ENCODE measurements at places on chromosomes 3 and 15.

DNA sequence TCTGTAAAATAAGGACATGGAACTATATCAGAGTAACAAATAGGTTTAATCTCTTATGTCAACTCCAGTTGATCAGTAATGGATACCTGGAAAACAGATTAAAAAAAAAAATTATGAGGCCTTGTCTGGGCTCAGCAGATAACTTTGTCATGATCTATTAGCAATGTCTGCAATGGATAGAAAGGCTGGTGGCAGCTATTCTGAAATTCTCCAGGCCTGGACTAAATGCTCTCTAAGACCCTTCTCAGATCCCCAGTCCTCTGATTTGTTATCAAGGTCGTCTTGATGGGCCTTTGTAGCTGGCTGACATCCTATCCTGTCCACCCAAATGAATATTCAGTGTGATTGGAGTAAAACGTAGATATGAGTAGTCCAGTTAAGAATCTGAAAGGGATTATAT is 13.7 kb downstream of the LRTM1 start:
- DNase-seq: no peak

DNA sequence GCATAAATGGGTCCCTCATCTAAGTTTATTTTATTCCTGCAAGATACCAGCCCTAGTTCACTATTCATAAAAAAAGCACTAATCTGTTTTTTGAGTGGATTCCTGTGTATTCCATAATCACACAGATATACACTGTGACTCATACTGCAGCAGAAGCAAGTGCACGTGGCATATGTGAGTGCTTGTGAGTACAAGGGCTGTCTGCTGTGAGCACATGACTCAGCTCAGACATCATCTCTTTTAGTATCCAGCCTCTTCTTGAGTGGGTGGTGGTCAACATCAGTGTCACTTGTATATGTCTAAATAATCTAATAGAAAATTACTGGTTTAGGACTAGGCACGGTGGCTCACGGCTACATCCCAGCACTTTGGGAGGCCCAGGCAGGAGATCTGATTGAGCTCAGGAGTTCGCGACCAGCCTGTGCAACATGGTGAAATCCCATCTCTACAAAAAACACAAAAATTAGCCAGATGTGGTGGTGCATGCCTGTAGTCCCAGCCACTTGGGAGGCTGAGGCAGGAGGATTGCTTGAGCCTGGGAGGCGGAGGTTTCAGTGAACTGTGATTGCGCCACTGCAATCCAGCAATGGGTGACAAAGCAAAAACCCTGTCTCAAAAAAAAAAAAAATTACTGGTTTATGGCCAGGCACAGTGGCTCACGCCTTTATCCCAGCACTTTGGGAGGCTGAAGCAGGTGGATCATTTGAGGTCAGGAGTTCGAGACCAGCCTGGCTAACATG is 49.8 kb downstream of the NIPA2 start:
- DNase-seq: no peak

- no peak for DNase-seq
Observed at GRCh38 chr15:52506549-52506948, 22.1 kb downstream of the MYO5A start.

DNA sequence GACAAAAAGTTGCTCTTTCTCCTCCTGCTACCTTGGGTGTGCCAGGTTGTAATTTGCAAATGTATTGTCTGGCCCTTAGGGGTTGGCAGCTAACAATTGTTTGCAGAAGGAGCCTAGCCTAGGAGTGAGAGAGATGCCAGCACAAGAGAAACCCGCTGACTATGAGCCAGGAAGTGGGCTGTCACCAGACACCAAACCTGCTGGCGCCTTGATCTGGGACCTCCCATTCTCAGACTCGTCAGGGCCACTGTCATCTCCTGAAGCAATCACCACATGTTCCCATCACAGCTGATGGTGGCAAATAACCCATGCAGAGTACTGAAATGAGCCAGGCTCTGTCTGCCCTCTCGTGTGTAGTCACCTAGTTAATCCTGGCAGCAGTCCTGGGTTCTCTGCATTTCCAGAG is 406.4 kb upstream of the NPAP1 start:
- DNase-seq: no peak

- no peak for DNase-seq
Observed at GRCh38 chr15:28081594-28081993, 17.5 kb downstream of the OCA2 start.

DNA sequence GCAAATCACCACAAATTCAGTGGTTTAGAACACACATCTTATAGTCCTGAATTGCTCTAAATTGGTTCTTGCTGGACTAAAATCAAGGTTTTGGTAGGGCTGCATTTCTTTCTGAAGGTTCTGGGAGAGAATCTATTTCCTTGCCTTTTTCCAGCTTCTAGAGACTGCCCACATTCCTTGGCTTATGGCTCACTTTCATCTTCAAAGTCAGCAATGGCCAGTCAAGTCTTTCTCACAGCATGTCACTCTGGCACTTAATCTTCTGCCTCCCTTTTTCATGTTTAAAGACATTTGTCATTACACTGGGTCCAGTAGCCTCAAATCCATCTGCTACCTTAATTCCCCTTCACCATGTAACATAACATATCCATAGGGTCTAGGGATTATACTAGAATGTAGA is 149.0 kb downstream of the NEK10 start:
- DNase-seq: no peak

DNA sequence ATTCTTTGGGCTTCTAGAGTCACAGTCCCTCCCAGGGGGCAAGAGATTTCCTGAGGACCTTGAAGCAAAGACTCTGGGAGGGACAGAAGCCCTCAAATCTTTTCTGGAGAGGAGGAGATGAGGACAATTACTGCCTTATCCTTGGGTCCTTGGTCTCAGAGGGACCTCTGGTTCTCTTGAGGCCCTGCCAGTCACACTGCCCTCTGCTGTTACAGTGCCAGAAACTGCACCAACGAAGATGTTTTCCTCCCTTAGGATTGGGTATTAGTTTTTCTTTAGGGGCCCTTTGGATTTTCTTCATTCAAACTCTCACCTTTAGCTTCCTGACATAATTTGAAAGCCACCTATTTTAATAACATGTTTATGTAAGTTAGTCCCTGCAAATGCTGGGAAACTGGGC is 58.2 kb upstream of the SCN5A start:
- DNase-seq: no peak

GRCh38 chr15:52790941-52791751 is 1.0 kb upstream of the ONECUT1 start:
- DNase-seq: no peak

DNA sequence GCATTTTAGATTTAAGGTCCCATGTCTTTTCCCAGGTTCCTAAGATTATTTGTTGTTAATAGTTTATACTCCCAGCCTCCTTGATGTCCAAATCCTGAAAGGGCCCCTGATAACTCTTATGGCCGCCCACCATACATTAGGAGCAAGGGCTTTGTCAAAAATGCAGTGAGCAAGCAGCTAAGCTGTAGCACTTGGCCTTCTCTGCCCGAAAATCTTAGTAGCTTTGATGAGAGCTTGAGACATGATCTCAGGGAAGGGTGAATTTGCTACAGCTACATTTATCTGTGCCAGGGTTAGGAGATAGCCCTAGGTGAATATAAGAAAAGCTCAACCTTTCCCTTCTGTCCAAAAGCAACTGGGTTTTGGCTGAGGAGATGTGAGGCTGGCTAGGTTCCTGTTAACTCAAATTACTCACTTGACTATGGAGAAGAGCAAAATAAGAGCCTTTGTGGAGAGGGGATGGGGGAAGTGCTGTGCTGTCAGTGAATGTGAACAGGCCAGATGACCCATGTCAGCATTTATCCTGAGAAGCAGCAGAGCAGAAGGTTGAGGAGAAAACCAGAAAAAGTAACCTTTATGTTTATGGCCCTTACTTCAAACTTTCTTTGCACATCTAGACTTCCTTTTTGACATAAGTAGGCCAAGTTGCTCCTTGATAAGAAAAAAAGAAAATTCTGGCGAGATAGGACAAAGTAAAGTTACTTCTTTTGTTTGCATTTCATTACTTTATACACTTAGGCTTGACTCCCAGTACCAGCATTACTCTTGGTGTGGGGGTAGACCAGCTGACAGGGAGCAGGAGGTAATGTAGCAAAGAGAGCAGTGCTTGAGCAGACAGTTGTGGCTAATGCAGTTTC is 21.1 kb downstream of the MAPK6 start:
- DNase-seq: no peak

GRCh38 chr3:47485812-47486211 is 10.1 kb upstream of the SCAP start:
- no peak for DNase-seq

GRCh38 chr3:15958692-15959433 is 161.1 kb upstream of the ANKRD28 start:
- no peak for DNase-seq

DNA sequence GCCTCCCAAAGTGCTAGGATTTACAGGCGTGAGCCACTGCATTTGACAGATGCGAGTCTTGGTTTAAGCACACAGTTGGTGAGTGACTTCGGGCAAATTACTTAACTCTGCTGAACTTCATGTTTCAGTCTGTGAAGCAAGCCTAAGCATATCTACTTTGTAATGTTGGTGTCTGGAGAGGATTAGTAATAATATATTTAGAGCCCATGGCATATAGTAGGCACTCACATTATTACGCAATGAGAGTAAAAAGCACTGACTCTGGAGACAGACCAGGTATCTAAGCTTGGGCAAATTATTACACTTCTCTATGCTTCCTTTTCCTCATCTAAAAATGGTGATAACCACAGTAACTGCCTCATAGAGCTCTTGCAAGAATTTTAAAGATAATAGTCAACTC is 208.7 kb upstream of the P2RY1 start:
- no peak for DNase-seq

- no peak for DNase-seq
Observed at GRCh38 chr3:126113733-126114442, 30.0 kb upstream of the SLC41A3 start.

- DNase-seq: no peak
Observed at GRCh38 chr15:31031471-31032067, 40.1 kb upstream of the MTMR10 start.

GRCh38 chr3:162670181-162670580 is 1173.6 kb downstream of the OTOL1 start:
- DNase-seq: no peak

DNA sequence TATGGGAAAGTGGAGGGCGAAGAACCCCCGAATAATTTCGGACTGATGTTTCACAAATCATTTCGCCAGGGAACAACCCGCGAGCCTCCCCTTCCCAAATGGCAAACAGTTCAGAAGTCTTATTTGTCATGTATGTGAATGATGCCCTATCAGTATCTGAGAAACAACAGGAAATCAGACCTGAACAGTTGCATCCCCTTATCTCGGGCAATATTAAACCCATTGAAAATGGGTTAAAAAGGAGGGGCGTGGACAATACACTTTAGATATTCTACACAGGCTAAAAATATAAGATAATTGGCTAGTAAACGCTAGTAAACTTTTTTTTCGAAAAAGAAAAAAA is 1003.3 kb upstream of the NR2F2 start:
- DNase-seq: no peak

DNA sequence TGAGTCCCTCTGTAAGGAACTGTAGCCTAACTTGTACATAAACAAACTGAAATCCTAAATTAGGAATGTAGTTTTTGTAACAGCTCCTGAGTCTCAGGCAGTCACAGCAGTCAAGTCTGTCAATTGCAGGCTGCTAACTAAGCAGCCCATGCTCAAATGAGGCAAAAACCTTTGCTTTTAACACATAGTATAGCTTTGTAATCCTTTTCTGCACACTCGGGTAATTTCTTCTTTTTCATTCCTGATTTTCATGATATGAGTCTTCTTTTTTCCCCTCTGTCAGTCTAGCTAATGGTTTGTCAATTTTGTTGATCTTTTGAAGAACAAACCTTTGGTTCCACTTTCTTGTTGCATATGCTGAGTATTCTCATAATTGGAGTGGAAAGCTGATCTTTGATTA is 84.9 kb upstream of the LRRFIP2 start:
- DNase-seq: no peak

DNA sequence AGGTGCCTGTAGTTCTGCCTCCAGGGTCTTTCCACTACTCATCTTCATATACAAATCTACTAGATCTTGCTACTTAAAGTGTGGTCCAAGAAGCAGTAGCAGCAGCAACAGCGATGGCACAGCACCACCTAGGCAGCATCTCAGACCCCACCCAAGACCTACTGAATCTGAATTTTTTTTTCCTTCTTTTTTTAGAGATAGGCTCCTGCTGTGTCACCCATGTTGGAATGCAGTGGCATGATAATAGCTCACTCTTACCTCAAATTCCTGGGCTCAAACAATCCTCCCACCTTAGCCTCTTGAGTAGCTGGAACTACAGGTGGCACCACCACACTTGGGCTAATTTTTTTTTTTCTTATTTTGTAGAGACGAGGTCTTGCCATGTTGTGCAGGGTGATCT is 346.7 kb upstream of the TGFBR2 start:
- no peak for DNase-seq

DNA sequence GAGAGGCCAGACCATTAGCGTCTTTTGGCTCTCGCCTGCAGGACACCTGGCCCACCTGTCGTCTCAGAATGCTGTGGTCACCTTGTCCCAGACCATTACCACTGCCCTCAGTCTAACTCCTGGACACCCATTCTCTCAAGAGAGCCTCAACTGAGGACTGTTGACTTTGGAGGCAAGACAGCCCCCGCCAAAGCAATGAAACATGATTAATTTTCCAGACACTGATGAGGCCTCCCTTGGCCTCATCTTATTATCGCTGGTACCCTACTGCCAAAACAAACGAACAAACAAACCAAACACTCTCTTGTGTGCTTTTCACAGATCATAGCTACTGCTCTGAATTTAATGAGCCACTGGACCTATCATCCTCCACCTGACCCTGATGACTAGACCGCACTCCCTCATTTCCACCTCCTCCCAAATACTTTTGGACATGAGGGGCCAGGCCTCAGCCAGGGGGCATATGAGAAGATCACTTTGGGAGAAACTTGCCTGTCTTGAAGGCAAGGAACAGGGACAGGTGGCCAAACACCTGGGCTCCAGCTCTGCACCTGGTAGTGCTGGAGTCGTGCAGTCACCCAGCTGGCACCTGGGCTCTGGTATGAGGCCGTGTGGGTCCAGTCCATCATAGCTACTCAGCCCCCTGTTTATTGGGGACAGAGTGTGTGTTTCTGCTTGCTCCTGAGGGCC is 27.6 kb downstream of the ALS2CL start:
- no peak for DNase-seq

DNA sequence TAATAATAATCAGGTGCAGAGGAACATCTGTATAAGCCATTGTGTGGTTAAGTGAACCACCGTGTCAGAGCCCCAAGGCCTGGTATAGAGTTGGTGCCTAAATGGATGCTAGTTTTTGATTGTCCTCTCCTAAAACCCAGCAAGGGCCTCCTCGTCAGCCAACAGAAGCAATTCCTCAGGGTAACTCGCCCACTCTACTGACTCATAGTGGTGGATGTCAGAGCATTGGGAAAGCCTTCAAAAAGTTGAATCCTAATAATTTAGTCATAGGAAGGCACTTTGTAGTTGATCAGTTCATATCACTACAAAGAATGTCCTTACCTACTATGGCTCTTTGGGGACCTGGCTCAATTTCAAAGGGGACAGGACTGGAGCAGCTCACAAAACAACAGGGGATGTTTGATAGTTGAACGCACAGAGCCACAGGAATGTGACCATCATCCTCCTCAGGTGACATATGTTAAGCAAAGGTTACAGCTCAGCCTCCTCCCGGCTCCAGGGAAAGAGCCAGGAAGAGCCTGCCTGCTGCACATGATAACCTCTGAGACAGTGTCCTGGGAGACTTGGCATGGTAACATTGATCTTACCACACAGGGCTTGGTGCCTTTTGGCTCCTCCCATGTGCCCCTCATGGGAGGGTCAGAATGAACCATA is 338.7 kb downstream of the CLSTN2 start:
- DNase-seq: no peak

- DNase-seq: no peak
Observed at GRCh38 chr3:122989856-122990575, 37.5 kb downstream of the SEMA5B start.
